ENCODE measurements at places on chromosomes 1 and 21.

DNA sequence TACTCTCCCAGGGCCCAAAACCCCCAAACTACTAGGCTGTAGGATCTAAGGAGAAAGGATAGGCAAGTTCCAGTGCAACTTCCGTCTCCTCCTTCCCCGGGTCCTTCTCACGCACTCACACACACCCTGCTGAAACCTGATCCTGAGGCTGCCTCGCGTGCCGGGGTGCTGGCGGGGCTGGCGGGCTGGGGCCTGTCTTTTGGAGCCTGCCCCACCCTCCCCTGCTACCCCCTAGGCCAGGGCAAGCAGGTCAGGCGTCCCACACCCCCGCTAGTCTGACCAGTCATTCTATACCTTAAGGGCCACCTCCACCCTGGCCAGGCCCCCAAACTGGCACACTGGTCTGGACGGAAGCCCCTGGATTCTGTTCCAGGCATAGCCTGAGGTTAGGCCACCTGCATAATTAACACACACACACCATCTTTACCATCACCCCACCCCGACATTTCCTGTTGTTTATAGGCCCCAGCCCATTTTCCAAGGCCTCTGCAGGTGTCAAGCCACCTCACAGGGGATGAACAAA is 48.3 kb upstream of the ARTN start:
- no peak for DNase-seq

- no peak for DNase-seq
Observed at GRCh38 chr1:197355248-197355995, 87.4 kb downstream of the CRB1 start.

GRCh38 chr1:29914936-29915335 is 678.6 kb downstream of the PTPRU start:
- no peak for DNase-seq

GRCh38 chr1:67241200-67241746 is 66.4 kb upstream of the IL12RB2 start:
- no peak for DNase-seq

GRCh38 chr1:205666372-205667166 is 13.7 kb downstream of the SLC45A3 start:
- no peak for DNase-seq

DNA sequence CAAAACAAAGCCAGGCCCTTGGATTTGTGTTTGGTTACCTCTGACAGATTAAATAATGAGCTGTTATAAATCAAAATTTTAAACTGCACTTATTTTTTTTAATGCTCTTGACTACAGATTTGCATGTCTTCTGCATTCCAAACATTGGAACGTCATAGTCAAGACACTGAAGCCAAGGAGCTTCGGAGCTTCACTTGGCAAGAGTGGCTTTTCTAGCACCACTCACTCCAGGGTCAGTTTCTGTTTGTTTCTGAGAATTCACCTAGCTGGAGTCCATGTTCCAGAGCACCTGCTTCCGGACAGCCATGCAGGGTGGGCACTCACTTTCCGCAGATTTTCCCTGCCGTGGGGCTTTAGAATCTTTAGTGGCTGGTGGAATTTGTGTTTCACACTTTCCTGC is 202.9 kb downstream of the ZP4 start:
- DNase-seq: no peak

Data from T follicular helper cell (primary cell).